Stimulated activated CD4-positive, alpha-beta T cell treated with anti-CD3 and anti-CD28 coated beads, Interleukin-12 subunit alpha, Interleukin-12 subunit beta, amount 100 ng/mL, for 4 hours (primary cell): ENCODE measurements at places on chromosomes 16 and 17.

DNA sequence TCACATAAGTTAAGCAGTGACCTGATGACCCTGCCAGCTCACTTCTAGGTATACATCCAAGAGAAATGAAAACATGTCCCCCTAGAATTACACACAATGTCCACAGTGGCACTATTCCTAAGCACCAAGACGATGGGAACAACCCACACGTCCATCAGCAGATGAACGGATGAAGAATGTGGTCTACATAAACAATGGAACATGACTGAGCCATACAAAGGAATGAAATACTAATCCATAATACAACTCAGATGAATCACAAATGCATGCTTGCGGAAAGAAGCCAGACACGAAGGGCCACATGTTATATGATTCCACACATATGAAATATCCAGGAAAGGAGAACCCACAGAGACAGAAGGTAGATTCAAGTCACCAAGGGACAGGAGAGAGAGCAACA, 17.4 kb downstream of the USP22 start:
- DNase-seq = no peak

- no peak for DNase-seq
Observed at GRCh38 chr17:18166894-18167293, 16.7 kb upstream of the ALKBH5 start.

GRCh38 chr16:50737420-50737959, 4.4 kb upstream of the CYLD start:
- DNase-seq = no peak

DNA sequence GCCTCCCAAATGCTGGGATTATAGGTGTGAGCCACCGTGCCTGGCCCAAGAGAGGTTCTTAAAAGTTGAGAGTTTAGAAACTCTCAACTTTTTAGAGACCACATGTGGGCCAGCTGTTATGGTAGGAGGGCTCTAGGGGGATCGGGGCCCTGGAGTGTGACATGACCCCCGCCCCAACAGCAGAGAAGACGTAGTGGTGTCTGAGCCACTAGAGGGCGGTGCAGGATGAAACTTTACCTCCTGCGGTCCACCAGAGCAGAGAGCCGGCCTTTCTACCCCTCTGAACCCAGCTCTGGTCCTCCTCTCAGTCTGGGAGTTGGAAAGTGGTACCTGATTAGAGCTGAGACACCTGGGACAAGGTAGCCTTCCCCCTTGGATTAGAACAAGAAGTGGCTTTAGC, 7.4 kb downstream of the CDK5RAP3 start:
- DNase-seq = peak; percentile 29

DNA sequence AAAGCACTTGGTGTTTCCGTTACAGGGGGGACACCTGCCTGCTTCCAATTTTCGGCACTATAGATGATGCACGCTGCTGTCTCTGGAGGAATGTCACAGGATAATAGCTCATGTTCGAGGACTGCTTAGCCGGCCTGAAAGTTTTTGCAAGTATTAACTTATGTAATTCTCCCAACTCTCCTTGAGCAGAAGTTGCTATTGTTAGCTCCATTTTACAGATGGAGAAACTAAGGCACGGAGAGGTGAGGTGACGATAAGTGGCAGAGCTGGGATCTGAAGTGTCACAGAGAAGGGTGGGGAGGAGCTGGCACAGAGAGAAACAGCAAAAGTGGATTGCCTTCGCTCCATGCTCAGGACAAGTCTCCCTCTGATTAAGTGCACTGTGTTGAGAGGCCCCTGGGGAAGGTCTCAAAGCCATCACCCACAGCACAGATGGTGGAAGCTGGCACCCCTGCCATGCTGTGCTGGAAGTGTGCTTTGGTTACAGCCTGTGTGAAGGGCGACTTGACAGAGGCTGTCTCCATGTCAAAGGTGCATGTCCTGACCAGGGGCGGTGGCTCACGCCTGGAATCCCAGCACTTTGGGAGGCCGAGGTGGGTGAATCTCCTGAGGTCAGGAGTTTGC, 40.8 kb upstream of the MEAK7 start:
- no peak for DNase-seq

DNA sequence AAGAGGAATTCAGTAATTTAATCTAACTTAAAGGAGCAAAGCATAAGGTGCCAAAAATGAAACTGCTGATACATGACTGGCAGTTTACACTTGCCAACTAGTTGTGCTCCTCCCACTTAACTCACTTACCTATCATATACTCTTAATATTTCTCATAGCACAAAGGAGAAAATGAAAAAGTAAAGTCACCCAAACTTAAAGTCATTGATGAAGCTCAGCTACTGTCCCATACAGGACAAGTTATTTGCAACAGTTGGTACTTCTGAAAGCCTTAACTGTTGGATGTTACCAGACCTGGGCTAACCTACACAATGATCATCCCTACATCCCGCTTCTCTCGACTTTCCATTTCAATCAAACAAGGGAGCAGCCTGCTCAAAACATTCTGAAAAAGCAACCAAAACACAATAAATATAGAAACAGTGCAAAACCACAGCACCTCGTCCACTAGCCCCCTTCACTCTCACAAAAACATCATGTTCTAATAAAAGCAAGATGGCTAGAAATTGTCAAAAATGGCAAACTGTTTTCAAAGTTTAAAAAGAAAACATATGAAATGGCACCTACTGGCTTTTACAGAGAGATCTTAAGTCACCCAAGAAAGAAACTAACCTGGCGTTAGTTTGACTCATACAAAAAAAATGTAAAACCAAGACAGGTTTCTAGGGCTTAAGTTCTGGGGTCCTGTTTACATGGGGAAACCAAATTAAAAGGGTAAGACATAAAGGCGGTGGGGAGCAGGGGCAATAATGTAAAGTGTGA, 868 bp downstream of the MED13 start:
- DNase-seq = no peak

GRCh38 chr17:6524520-6524919, 31.8 kb downstream of the PITPNM3 start:
- no peak for DNase-seq

DNA sequence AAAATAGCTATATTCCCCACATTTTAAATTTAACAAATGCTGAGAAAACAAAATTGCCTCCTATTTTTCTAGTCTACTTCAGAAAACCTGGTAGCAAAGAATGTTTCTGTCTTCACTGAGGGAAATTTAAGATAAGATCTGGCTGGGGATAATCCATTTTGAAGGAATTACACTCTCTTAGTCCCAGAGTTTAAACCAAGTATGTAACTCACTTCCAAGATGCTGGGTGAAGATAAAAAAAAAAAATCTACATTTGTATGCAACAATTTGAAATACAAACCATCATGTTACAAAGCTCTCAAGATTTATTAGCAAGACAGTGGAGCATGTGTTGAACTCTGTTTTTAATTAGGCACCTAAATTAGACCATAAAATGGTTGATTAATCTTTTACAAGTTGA, 5.7 kb downstream of the HS3ST3B1 start:
- DNase-seq = no peak

- DNase-seq = no peak
Observed at GRCh38 chr17:38317081-38317480, 20.1 kb downstream of the MRPL45 start.

GRCh38 chr17:3551189-3551588, 6.4 kb downstream of the TRPV3 start:
- DNase-seq = no peak

GRCh38 chr17:64382061-64382583, 8.5 kb downstream of the PECAM1 start:
- no peak for DNase-seq

DNA sequence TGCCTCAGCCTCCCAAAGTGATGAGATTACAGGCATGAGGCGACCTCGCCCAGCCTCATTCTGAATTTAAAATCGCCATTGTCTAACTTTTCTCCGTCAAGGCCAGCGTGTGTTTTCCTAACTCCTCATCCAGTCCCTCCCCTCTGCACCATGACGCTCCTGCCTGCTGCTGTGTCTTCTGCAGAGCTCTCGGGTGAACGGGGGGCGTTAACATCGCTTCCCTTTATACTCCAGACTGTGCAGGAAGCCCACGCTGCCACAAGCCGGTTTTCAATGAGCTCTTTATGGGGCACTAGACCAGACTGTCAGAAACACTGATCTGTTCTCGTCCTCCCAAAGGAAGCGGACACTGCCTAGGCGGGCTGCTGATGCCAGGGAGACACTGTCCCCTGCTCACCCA, 13.2 kb downstream of the AANAT start:
- no peak for DNase-seq

DNA sequence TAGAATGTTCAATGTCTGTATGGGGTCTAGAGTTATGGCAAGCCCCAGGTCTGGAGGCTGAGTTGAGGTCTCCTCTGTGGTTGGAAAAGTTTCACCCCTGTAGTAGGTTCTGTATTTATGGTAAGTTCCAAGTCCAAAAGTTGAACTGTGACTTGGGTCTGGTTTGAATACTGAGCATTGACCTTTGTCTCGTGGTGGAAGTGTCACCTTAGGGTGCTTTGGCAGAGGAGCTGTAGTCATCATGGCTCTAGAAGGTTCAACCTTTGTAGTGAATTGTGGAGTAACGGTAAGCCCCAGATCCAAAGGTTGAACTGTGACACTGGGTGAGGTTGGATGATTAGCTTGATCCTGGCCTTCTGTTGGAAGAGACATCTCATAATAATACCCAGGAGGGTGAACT, 17.6 kb downstream of the RDM1 start:
- DNase-seq = no peak

- DNase-seq = no peak
Observed at GRCh38 chr17:82177761-82178498, 34.7 kb downstream of the CCDC57 start.

GRCh38 chr17:60473788-60474187, 51.5 kb downstream of the CHCT1 start:
- no peak for DNase-seq

GRCh38 chr17:32136856-32137255, 5.4 kb upstream of the RHOT1 start:
- no peak for DNase-seq

GRCh38 chr16:9136596-9136995, 45.2 kb downstream of the HAPSTR1 start:
- no peak for DNase-seq

GRCh38 chr17:27455236-27455913, 873 bp upstream of the KSR1 start:
- no peak for DNase-seq

GRCh38 chr17:964876-965275, 14.7 kb downstream of the NXN start:
- DNase-seq = no peak

GRCh38 chr17:81259058-81259605, 20.0 kb downstream of the NDUFAF8 start:
- DNase-seq = no peak

DNA sequence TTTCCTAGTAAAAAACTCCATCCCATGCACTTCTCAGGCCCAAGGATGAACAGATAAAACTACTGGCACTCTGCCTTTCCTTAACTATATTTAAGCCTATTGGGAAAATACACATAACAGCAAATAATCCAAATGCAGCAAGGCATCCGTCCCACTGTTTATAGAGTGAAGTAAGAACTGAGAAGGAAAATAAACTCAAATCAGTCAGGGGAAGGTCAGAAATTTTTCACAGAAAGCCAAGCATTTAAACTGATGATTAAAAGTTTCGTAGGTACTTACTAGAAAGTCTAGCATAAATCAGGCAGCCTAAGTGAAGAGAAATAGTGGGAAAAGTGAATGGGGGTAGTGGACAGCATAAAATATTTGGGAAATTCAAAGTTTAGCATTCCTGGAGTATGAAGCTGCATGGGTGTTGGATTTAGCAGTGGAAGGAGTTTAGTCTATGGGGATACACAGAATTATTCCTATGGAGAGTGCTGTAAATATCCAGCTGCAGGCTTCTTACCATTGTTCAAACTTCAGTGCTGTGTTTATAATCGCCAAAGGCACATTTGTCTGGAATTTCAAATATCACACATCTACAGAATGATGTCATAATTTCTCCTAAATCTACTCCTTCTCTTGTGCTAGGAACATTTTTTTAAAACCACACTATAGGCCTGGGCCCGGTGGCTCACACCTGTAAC, 1131.0 kb upstream of the GOT2 start:
- no peak for DNase-seq

- DNase-seq = peak; percentile 99
Observed at GRCh38 chr17:40098846-40099618, 1.4 kb downstream of the NR1D1 start.

DNA sequence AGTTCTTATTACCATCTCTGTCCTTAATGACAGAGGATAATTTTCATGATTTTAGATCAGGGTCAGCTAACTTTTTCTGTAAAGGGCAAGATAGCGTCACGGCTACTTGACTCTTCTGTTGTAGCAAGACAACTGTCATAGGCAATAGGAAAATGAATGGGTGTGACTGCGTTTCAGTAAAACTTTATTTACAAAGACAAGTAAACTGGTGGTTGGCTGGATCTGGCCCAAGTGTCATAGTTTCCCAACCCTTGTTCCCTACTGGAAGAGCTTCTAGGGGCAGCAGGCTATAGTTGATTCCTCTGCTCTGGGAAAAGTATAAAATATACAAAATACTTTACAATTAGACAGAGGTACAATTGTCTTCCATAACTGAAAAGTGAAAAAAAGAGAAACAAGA, 50.6 kb upstream of the VPS4A start:
- no peak for DNase-seq

- peak; percentile 18 for DNase-seq
Observed at GRCh38 chr16:30949650-30950515, 1.0 kb downstream of the ORAI3 start.

- DNase-seq = no peak
Observed at GRCh38 chr17:76917829-76918228, 49.6 kb downstream of the MGAT5B start.

DNA sequence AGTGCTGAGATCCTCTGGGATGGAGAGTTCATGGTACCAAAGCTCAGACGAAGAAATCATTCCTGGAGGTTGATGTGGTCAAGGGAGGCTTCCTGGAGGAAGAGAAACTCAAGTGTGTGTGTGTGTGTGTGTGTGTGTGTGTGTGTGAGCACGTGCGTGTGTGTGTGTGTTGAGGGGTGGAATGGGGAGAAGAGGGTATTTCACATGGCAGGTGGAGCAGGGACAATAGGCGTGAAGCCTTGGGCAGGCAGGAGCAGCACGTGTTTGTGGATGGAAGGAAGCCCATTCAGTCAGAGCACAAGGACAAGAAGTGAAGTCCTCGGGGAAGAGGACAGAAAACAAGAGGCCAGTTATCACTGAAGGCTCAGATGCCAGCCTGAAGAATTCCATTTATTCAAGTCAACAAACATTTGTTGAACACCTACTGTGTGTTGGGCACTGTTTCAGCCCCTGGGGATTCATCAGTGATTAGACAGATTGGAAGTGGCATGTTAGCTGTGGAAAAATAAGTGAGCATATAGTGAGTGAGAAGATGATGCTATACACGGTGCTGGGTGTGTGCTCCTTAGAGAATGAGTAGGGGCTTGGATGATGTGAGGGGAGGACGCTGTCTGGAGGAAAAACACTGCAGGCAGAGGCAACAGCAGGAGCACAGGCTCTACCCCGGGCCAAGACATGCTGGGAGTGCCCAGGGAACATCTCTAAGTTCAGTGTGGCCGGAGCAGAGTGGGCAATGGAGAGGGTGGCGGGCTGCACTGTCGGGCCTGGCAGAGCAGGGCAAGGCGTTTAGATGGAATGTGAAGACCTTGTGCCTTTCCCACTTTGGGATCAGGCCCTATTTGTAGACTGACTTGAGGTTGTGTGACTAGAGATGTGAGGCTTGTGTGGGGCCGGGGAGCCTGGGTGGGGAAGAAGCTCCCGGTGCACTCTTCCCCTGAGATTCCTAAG, 267.1 kb downstream of the CBLN1 start:
- DNase-seq = no peak
